ENCODE measurements at places on chromosomes 1 and 21.

DNA sequence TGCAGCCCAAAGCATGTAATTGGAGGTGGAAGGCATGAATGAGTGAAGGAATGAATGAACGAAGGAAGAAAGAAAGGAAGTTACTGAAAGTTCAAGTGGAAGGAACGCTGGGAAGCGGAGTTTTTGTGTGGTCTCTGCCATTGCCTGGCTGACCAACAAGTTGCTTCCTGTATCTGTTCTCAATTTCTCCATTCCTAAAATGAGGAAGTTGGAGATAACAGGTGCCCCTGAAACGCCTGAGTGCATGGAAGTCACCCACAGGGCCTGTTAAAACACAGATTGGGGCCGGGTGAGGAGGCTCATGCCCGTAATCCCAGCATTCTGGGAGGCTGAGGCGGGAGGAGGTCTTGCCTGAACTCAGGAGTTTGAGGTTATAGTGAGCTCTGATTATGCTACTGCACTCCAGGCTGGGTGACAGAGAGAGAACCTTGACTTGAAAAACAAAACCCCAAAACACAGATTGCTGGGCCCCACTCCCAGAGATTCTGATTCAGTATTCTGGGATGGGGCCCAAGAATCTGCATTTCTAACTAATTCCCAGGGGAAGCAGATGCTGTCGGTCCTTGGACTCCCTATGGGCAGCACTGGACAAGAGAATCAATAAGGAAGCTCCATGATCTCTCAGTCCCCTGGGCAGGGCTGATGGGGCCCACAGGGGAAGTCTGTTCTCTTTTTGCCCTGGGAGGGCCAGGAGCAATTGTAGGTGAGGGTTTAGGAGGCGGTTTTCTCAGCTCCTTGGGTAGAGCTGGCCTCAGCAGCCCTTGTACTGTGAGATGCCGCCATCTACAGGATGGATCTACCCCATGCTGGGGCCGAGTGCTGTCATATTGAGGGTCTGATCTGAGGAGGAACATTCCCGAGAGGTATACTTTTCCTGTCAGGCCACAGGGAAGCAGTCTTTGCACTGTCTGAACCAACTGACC, 3.3 kb upstream of the CNR2 start:
- no peak for DNase-seq

DNA sequence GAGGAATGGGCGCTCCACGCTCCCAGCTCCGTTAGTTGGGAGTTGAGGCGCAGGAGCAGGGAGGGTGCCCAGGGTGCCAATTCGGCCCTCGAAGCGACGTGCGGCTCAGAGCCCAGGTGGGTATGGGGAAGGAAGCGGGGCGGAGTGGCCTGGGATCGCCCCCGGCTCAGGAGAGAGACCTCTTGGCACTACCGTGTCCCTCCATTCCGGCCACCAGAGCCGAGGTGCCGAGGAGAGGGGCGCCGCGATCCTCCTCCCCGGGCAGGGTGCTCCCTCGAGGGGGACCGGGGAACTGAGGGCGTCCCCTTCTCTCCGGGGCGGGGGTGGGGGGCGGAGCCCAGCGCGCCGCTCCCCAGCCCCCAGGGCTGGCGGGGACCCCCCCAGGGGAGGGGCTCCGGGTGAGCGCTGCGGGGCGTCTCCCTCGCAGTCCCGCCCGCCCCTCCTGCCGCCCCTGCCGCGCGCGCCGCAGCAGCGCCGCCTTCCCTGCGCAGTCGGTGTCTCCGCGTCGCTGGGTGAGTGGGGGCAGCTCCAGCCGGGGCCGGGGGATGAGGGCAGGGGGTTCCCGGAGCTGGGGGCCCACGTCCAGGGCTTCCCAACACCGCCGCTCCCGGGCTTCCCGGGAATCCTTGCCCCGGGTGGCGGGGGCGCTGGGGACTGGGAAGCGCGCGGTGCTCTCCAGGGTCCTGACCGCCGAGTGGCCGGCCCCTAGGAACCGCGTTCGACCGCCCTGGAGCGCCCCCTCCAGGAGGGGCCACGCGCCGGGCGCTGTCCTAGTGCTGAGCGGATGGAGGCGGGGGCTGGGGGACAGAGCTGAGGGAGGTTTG, at the start of gene HPCA:
Gene HPCA, plus strand, starts transcription at position 488 of the 824 bp plus-strand sequence. CDS start 2,408 bp downstream, outside the sequence.
- DNase-seq, result peak; percentile 21

DNA sequence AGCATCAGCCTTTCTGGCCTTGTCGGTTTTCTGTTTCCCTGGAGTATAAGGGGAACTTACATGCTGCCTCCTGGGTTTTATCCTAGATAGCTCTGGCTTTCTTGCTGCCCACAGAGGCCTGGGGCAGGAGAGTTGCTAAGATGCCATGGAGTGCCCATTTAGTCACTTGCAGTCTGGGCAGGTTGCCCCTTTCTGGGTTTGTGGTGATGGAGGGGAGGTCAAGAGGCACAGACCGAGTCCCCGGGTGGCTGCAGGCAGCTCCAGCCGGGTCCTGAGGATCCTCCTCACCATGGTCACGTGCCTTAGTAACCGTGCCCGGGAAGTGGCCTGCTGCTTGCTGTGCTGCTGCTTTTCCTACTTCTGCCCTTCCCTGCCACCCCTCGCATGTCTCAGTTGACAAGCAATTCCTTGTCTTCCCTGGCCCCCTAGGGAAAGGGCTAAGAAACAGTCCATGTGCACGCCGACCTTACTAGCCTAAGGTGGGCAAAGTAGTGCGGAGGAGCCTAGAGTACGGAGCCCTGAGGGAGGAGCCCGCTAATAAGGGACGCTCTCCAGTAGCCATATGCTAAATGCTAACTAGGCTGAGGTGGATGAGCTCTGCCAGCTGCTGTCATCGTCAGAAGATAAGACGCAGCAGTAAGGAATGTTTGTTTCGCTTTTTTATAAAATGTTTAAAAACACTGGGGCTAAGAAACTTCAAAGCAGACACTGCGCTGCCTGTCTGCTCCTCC, 34.8 kb downstream of the CLCA1 start:
- DNase-seq, result no peak

DNA sequence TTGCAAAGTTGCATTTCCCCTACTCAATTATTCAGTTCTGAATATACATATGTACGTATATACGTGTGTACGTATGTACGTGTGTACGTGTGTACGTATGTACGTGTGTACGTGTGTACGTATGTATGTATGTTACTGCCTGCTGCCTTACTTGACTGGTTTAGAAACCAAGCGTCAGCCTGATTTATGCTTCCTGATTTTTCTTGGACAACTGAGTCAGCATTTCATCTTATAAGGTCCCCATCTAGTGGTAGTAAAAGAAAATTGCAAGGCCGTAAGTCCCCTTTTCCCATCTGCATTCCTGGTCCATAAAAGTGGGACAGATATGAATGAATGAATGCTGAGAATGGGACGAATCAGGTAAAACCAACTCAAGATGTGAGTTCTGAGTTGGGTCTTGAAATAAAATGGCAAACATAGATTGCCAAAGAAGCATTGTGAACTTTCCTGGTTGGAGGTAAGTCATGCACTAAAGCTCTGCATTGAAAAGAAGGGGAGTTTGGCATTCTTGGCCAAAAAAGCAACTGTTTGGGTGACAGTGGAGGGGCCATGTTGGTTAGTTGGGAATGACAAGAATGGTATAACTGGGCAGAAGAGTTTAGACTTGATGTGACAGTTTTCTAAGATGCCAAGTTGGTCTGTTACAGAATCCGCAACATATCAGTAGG, 76.4 kb upstream of the DNAH14 start:
- DNase-seq, result no peak

DNA sequence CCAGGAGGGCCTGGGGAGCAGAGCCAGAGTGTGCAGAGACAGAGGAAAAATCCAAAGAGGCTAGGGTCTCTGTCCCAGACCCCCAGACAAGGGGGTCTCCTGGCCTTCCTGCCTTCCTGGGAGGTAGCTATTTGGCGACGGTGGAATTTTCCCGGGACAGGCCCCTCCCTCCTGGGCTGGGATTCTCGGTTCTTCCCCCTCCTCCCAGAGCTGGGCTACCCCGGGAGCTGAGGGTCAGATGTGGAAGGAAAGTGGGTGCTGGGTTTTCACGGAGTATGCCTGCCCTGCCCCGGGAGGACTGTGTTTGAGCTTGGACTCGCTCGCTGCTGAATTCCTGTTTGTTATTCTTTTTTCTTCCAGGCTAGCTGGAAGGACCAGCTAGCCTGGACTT, 759 bp downstream of the AMPD2 start:
- DNase-seq, result no peak

- DNase-seq, result no peak
Measured at GRCh38 chr21:34080710-34081109, 7.3 kb downstream of the MRPS6 start.

DNA sequence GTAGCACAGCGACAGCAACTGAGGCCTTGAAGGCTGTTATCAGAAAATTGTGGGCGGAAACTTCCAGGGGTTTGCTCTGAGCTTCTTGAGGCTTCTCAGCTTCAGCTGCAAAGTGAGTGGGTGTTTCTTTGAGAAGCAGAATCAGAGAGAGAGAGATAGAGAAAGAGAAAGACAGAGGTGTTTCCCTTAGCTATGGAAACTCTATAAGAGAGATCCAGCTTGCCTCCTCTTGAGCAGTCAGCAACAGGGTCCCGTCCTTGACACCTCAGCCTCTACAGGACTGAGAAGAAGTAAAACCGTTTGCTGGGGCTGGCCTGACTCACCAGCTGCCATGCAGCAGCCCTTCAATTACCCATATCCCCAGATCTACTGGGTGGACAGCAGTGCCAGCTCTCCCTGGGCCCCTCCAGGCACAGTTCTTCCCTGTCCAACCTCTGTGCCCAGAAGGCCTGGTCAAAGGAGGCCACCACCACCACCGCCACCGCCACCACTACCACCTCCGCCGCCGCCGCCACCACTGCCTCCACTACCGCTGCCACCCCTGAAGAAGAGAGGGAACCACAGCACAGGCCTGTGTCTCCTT, at the start of gene FASLG:
Gene FASLG, plus strand, starts transcription at position 233 of the 583 bp plus-strand sequence. Its CDS starts 99 bp downstream, at position 332.
- DNase-seq, result peak; percentile 62

GRCh38 chr1:80987824-80988223, 812.9 kb upstream of the ADGRL2 start:
- DNase-seq, result no peak

GRCh38 chr21:33651965-33652680, 9.8 kb downstream of the ITSN1 start:
- DNase-seq, result no peak

GRCh38 chr1:78607944-78608343, 12.3 kb upstream of the IFI44L start:
- DNase-seq, result no peak

- DNase-seq, result no peak
Measured at GRCh38 chr1:48568501-48568900, 96.5 kb upstream of the SPATA6 start.

DNA sequence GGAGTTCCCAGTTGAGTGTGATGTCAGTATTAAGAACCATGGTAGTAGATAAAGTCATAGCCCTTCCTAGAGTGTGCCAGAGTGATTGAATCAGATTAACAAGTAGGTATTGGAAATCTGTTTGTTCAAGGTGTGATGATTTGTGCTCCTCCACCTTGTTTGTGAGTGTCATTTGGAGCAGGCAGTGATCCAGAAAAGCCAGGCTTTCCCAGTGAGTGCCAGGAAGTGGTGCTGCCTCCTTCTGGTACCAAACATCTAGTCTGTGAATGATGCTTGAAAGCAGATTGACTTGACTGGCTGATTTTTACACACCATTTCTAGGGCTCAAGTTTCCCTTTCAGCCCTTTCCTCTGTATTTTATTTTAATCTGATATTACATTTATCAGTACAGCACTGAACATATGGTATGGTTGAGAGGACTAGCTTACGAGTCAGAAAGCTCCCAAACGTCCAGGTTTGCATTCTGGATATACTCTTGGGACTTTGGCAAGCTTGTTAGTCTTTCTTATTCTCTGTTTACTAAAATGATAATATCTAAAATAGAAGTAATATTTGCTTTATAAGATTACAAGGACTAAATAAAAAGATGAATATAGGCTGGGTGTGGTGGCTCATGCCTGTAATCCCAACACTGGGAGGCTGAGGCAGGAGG, 100.7 kb downstream of the PATJ start:
- no peak for DNase-seq

GRCh38 chr1:2380816-2381591, 10.3 kb downstream of the MORN1 start:
- DNase-seq, result no peak

Measured in stimulated activated CD4-positive, alpha-beta T cell treated with anti-CD3 and anti-CD28 coated beads, Interleukin-12 subunit alpha, Interleukin-12 subunit beta, amount 100 ng/mL, for 24 hours (primary cell).